ENCODE measurements at places on chromosomes 2 and 18.

DNA sequence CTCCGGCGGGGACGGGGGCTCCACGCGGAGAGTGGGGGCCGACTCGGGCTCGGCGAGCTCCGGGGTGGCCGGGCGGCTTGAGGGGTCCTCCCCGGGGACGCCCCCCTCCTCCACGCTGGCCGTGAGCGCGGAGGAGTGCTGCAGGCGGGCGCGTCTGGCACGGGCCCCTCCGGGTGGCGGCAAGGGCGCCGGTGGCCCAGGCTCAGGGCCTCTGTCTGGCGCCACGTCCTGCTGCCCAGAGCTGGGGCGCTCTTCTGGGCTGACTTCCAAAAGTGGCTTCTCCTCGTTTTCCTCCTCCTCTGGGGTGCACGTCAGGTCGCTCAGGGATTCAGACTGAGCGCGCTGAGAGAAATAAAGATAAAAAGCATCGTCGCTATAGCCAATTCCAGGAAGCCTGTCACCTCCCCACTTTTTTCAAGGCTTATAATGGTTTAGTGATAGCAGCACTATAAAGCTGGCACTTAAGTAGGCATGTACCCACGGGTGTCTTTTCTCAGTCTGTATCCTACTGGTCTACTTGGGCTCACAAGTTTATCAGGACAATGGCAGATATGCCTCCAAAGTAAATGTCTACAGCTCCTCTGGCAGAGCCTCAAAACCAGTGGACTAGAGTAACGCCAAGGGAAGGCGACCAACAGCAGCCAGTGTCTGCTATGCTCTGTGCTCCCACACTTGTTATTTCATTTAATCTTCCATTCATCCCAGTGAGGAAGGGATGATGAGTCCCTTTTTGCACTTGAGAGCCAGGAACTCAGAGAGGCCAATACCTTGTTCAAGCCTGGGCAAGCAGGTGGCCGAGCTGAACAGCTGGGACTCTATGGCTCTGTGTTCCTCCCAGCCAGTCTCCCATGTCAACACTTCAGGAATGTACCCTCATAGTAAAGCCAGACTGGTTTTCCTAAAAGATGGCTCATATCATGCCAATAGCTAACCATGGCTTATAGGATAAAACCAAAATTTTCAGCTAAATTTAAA lies 92.6 kb upstream of the MGAT4A start:
- no peak for DNase-seq

DNA sequence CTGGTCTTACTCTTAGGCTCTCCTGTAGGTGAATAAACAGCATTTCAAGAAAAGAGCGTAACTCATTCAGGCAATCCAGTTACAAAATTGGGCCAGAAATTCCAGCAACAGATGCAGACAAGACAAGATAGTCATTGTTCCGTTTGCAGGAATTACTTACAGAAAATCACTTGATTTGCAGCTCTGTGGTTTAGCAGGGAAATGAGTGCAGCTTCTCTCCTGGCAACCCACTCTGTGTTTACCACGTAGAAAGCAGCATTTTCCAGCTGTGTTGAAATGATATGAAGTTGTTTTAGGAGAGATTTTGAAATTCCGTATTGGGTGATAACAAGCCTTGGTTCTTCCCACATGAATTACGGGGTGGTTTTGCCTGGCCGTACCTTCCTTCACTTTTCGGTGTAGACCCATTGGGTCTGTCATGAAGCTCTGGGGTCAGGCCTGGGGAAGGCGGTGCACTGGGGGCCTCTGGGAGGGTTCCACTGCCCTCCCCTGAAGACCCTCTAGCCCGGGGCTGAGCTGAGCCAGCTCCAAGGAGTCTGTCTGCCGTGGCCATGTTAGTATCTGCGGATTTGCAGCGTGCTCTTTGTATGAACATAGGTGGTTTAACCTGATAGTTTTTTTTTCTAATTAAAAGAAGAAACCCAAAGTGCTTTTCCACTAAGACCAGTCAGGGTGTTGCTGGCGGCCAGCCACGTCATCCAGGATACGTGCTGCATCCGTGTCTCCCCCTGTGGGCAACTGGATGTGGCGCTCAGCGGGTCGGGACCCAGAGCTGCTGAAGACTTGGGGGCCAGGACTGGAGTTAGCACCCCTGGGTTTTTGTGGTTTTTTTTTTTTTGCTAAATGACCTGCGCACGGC lies 58.9 kb upstream of the KCNG2 start:
- DNase-seq, result no peak

DNA sequence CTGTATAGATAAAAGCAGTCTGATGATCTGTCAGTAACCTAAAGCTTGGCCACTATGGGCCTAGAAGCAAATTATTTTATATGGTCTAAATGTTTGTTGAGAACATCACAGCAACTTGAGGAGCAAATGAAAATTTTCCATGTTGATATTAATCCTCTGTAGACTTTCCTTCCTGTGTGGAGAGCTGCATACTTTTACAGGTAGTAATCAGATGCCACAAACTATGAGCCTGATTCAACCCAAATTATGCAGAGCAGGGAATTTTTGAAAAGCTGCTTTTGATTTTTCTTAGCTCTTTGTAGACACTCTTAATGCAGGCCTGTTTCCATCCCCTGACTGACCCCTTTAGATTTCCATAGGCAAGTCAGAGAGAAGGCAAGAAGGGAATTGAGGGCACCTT lies 17.3 kb downstream of the PAX3 start:
- no peak for DNase-seq

DNA sequence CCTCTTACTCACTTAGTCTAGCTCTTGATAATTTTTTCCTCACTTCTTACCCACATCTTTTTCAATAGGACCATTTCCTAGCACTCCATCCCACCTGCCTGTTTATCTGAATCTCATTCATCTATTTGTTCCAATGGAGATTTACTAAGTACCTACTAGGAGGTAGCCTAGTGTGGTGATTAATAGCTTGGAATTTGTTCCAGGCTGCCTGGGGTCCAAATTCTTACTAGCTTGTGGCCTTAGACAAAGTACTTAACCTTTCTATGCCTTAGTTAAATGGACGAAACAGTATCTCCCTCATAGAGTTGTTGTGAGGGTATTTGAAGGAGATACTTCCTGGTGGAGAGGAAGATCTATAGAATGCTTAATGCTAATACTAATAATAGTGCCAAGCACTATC lies 42.9 kb upstream of the SERTAD2 start:
- no peak for DNase-seq

GRCh38 chr2:164882276-164882675 lies 40.7 kb upstream of the COBLL1 start:
- no peak for DNase-seq
